ENCODE measurements at places on chromosomes 7 and 10.

- no peak for DNase-seq
Measured at GRCh38 chr7:135858379-135858778, 109.8 kb upstream of the FAM180A start.

- no peak for DNase-seq
Measured at GRCh38 chr7:133015888-133016287, 66.0 kb downstream of the CHCHD3 start.

GRCh38 chr10:70926226-70927000, 38.0 kb upstream of the PCBD1 start:
- DNase-seq, result no peak

DNA sequence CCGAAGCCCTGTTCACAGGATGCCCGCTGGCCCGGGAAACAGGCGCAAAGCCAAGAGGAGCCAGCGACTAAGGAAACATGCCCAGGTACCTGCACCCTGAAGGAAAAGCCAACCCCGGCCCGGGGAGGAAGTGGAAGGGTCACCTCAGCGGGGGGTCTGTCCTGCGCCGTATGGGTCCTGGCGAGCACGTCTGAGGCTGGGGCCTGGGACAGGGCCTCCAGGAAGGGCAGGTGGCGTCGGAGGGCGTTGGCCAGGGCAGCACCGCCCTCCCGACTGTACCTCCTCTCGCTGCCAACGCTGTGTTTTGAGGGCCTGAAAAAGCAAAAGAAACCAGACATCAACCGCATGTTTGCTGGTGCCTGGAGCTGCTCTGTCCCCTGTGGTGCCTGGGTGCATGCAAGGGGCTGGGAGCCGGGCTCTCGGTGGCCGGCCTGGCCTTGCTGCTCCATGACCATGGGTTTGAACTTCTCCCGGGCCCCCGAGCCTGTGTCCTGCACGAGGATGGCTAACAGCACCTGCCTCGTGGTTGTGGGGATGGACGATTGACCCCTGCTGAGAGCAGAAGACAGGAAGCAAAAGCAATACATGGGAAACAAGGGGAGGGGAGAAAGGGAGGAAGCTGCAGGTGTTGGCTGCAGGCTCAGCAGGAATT, 395.3 kb downstream of the PTPRN2 start:
- no peak for DNase-seq

DNA sequence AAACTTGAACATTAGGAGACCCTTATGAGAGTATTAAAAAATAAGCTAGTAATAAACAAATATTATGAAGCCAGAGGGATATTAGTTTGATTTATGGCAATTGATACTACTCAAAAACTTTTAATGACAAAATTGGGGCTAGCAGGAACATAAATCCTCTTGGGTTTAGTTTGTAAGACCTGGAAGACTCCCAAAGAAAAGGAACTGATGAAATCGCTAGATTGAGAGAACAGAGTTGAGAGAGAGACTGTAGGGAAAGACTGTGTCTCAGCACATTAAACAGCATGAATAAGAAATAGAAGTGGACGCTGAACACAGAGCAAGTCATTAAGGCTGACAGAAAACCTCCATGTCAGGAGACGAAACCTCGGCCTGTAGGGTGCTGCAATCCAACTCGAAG, 56.4 kb downstream of the ICA1 start:
- no peak for DNase-seq

- no peak for DNase-seq
Measured at GRCh38 chr10:97338041-97338440, 3.5 kb upstream of the FRAT2 start.

- no peak for DNase-seq
Measured at GRCh38 chr7:137628216-137628615, 218.6 kb downstream of the DGKI start.

DNA sequence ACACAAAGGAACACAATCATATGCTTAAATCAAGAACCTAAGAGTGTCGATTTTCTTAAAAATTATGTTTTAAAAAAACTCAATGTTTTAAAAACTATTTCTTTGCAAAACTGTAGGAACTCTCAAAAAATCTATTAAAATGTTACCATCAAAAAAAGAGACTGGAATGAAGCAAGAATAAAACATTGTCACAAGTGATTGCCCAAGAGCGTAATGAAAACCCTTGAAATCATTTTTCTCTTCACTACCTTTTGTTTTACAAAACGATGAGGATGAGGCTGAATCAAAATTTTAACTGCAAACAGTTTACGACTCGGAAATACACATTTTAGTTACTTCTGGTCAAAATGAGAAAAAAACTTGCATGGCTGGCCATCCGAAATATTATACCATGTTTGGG, 855 bp downstream of the YME1L1 start:
- DNase-seq, result no peak

GRCh38 chr7:80175744-80176143, 41.1 kb downstream of the GNAI1 start:
- DNase-seq, result no peak

DNA sequence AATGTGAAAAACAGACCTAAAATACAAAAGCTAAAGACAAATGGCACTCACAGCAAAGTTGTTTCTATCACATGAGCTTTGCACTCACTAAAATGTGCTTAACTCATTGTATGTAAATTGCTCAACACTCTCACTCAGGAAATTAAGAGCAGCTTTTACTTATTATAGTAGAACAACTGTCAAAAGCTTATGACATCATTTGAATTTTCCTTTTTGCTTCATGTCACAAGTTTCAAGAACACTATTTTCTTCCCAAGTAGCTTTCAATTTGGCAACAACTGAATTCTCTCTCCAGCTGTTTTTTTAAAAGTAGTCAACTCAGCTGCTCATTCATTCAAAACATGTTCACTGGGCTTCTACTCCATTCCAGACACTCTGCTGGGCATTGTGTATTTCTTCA, 46.9 kb downstream of the ATE1 start:
- DNase-seq, result no peak

DNA sequence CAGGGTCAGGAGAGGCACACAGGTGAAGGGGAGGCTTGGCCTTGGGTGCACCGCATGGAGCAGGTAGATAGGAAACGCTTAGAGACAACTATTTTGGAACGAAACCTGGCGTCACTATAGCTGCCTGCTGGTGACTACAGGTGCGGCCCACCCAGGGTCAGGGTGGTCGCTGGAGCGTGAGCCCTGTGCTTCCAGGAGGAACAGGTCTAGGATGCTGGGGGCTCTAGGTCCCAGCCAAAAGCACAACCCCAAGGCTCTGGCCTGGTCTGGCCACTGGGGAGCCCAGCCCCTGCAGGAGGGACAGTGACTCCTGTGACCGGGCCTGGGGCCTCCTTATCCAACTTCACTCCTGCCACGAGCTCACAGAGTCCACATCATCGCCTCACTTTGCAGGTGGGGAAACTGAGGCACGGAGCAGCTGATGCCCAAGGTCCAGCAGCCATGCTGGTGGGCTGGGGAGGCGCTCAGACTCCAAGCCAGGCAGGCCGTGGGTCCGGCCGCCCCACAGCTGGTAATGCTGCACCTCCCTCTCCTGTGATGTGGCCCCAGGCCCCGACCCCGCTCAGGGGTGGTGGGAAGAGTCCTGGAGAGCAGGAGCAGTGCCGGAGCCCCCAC, 9.0 kb downstream of the LFNG start:
- DNase-seq, result no peak

DNA sequence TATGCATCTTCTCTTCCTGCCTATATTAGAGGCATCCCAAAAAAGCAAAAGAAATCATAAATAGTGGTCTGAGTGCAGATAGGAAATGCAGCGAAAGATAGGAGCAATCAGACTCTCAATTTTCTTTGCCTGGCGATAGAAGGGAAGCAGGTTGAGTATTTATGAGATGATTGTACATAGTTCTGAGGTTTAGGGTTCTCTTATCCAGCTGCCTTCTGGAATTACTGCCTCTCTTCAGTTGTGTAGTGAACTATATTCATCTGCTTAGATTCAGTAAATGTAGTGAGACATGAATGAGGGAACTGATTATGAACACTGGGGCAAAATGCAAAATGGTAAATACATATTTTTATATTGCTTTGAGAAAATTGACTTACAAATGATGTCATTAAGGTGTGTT, 93.0 kb upstream of the CYP26C1 start:
- no peak for DNase-seq

- DNase-seq, result peak; percentile 68
Measured at GRCh38 chr7:117164620-117165019, 158.2 kb downstream of the WNT2 start.

GRCh38 chr10:77441353-77442166, 196.0 kb downstream of the KCNMA1 start:
- DNase-seq, result no peak

DNA sequence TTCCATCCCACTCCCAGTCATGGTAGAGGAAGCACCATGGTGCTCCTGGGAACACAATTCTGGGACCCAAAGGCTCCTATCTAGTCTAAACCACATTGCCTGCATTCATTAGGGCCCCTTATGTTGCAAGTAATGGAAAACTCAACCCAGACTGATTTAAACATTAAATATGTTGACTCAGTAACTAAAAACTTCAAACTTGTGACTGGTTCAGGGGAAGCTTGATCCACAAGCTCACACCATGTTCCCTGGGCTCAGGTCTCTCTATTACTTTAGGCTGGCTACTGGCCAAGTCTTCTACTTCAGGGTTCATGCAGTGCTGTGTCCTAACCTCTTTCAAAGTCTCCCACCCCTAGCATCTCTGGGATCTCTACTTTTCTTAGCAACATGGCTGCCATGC, 13.1 kb downstream of the WNT16 start:
- DNase-seq, result no peak

GRCh38 chr10:13971601-13972475, 358.9 kb downstream of the FRMD4A start:
- no peak for DNase-seq

GRCh38 chr7:54563329-54563916, 21.2 kb downstream of the VSTM2A start:
- no peak for DNase-seq

- no peak for DNase-seq
Measured at GRCh38 chr10:77410523-77410922, 227.1 kb downstream of the KCNMA1 start.

GRCh38 chr10:71216751-71217265, 4.4 kb downstream of the UNC5B start:
- peak; percentile 42 for DNase-seq

GRCh38 chr10:71622154-71622526, 97.4 kb downstream of the C10orf105 start:
- peak; percentile 81 for DNase-seq

DNA sequence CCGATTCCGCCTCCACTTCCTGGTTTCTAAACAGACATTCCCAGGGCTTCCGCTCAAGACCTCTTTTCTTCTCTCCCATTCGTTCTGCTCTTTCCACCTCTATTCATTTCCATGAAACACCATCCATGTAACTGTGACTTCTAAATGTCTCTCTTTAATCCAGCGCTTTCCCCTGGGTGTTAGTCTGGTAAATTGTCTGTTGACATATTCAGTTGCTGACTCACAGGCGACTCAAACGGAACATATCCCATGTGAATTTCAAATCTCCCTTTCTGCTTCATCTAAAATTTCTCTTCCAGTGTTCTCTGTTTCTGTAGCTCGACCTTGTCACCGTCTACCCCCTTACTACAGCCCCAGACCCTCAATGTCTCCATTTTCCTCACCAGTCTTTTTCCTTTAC, 119.1 kb downstream of the PFKFB3 start:
- DNase-seq, result peak; percentile 41

DNA sequence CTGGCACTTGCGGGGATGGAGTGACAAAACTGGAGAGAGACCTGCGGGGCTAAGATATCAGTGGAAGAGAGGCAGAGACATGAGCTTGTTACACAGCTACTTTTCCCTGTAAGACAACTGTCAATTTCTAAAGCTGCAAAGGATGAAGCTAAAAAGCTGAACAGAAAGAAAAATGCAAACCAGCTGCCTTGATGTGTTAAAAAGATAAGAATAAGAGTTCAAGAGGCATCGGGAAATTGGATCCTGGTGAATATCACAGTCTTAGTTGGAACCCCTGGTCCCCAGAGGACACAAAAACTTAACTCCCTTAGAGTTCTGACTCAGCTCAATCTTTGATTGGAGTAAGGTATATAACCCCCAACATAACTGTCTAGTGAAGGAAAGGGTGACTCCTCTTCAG, 38.8 kb downstream of the VPS41 start:
- DNase-seq, result no peak

DNA sequence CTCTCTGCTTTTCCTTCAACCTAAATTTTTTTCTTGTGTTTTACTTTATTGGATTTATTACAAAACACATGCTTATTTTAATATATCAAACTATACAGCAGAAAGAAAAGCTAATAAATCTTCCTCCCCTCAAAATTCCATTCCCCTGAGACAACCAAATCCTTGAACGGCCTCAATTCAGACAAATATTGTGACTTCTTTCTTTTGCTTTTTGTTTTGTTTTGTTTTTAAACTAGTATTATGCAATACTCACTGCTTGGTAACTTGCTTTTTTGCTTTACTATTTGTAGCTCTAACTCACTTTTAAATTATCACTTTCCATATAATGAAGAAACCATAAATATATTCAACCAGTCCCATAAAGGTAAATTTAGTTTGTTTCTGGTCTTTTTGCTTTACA, 59.4 kb upstream of the CDK1 start:
- DNase-seq, result no peak

DNA sequence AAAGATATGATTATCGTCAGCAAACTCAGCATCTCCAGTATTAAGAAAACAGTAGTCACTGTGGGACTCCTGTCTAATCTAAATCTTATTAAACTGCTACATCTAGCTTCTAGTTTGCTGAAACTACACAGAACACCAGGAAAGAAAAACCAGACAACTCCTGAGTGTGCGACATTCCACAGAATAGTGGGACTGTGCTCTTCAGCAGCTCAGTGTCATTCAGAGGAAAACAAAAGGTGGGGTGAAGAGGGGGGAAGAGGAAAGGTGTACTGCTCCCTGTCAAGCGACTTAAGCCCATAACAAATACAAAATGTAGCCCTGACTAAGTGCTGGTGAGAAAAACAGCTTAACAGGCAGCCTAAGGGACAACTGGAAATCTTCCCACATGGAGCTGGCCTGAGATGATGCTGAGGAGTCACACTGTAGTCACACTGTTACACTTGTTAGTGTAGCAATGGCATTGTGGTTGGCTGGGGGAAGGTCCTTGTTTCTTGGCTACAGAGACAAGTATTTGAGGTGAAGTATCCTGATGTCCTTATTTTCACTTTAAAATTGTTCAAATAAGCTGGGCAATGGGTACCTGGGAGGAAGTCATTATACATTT, 135.5 kb downstream of the USP6NL start:
- peak; percentile 20 for DNase-seq

- no peak for DNase-seq
Measured at GRCh38 chr10:119377451-119377957, 165.0 kb downstream of the RGS10 start.

GRCh38 chr7:41832941-41833340, 130.1 kb upstream of the INHBA start:
- peak; percentile 32 for DNase-seq

DNA sequence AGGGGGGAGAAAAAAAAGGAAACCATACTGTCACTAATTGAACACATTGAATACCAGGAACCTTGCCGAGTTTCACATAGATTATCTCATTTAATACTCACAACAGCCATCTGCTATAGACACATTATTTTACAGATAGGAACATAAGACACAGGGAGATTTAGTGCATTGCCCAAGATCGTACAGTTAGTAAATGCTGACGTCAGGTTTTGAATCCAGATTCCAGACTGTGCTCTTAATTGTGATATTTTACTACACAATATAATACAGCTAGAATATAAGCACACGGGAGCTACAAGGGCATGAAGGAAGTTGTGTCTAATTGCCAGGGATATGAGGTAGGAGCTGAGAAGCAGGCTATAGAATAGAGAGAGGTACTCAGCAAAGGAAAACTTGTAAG, 93.9 kb upstream of the MINDY3 start:
- no peak for DNase-seq

GRCh38 chr10:24483701-24484100, 240.0 kb downstream of the ARHGAP21 start:
- DNase-seq, result peak; percentile 81

GRCh38 chr7:38561166-38561565, 70.0 kb downstream of the AMPH start:
- peak; percentile 21 for DNase-seq

- DNase-seq, result peak; percentile 59
Measured at GRCh38 chr10:111429288-111430028, 352.6 kb downstream of the ADRA2A start.
